Gastrocnemius medialis (tissue), 4 donors: ENCODE measurements at places on chromosomes 2 and 18.

DNA sequence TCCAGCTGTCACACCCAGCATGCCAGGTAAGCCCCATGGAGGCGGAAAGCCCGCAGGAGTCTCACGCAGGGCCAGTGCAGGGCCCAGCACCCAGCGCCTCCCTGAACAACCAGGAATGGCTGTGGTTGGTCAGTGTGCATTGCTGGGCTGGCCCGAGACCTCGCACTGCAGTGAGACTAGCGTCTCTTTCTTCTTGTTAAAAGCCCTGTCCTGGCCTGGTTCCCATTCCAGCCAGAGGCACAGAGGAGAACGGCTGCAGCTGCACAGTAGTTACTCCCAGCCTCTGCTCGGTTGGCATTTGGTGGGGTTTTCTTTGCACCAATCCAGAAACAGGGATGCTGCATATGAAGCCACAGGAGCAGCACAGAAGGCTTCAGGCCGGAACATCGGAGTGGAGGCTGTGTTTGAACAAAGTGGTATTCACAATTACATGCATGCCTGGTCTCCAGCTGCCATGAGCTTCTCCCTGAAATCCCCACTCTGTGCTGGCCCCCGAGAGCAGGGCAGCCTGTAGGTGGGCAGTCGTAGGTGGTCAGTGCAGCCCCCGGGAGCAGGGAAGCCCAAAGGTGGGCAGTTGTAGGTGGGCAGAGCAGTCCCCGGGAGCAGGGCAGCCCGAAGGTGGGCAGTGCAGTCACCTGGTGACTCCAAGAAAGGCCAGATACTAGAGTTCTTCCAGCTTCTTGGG lies 163.7 kb upstream of the PXDN start:
- no peaks in the 10 kb centered on the region for H3K27me3 ChIP-seq
- H3K27ac ChIP-seq = no peak overlapping the region
- H3K4me3 ChIP-seq = no peak overlapping the region
- no peak for DNase-seq

- DNase-seq = no peak
- H3K4me3 ChIP-seq = no peak overlapping the region
- no peak overlapping the region for H3K27ac ChIP-seq
Measured at GRCh38 chr18:2882201-2882600, 35.4 kb downstream of the EMILIN2 start.

DNA sequence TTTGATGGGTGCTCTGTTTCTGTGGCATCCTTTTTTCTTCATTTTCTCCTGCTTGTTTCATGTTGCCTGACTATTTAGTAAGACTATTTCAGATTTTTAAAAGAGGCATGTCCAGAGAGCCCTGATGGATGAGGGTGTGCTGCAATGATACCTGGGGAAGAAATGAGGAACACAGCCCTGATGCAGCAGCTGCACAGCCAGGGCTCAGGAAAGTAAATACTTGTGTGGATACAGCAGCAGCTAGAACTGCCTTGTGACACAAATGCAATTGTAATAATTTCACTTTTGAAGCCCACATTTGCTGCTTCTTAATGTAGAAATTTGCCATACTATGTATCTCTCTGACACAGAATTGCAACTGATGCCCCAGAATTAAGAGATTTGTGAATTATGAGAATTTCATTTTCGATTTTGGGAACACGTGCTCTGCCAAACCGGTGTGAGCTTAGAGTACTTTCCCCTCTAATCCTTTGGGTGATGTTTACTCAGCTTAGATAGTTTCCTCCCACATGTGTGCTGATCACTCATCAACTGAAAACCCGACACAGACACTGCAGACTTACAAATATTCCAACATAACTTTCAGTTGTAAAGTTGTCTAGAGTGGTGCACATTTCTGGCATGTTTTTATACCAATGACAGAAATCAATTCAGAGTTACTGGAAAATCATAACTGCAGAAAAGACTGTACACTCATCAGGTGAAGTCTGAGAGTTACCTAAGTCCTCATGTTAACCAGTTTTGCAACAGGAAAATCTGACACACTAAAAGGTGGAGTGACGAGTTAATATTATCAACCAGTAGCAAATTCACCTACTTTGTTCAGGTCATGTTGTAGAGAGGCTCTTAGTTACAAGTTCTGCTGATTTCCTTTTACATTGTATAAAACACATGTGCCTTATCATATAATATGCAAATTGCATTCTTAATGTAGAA lies 383.4 kb downstream of the CBLN2 start:
- no peak for DNase-seq
- no peaks in the 10 kb centered on the region for H3K4me1 ChIP-seq
- no peaks in the 10 kb centered on the region for H3K36me3 ChIP-seq
- H3K27me3 ChIP-seq = no peaks in the 10 kb centered on the region
- H3K4me3 ChIP-seq = no peak overlapping the region

- no peak overlapping the region for H3K27ac ChIP-seq
- H3K4me3 ChIP-seq = no peak overlapping the region
- no peaks in the 10 kb centered on the region for H3K27me3 ChIP-seq
- no peaks in the 10 kb centered on the region for H3K4me1 ChIP-seq
- no peaks in the 10 kb centered on the region for H3K36me3 ChIP-seq
- peak; percentile 22 for DNase-seq
Measured at GRCh38 chr2:217527590-217528202, 475.1 kb downstream of the TNS1 start.

DNA sequence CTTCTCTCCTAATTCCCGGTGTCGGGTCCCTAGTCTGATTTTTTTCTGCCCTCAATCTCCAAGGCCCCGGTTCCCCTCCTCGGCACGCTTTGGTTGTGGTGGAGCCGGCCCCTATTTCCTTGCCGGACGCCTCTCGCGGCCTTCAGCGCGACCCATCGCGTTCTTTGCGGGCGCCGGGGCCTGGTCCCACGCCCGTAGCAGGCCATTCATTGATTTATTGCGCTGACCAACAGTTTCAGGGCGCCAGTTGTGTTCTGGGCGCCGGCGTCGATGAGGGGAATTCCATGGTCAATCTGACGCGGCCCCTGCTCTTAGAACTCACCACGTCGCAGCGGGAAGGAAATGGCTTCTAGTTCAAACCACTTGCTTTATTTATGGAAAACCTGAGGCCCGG lies 396 bp downstream of the CNOT9 start:
- H3K27ac ChIP-seq = peak overlapping the region; percentile 96
- H3K4me3 ChIP-seq = peak overlapping the region; percentile 77
- DNase-seq = peak; percentile 12
- H3K36me3 ChIP-seq = peaks cover 6% of the 10 kb centered on the region
- H3K4me1 ChIP-seq = peaks cover 50% of the 10 kb centered on the region
- no peaks in the 10 kb centered on the region for H3K27me3 ChIP-seq

GRCh38 chr2:184598002-184598315 lies 370 bp upstream of the ZNF804A start:
- peak overlapping the region; percentile 55 for H3K4me3 ChIP-seq
- peaks cover 6% of the 10 kb centered on the region for H3K4me1 ChIP-seq
- H3K36me3 ChIP-seq = no peaks in the 10 kb centered on the region

DNA sequence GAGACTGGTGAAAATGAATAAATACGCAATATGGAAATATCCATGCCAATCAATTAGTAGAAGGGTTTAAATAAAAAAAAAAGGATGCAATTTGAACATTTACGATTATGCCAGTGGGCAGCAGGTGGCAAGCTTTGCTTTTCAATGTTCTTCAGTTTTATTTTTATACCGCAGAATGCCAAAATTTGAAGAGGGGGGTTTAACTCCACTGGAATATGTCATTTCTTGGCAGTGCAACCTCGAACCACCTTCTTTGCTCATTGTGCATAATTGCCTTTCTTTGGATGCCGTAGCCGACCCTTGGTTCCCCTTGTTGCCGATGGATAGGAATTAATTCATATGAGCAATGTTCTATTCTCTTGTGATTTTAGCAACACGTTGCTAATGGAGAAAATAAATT lies 88.0 kb downstream of the LTBP1 start:
- no peaks in the 10 kb centered on the region for H3K27me3 ChIP-seq
- H3K27ac ChIP-seq = no peak overlapping the region
- H3K4me1 ChIP-seq = peaks cover 2% of the 10 kb centered on the region

GRCh38 chr18:9469685-9470084 lies 5.6 kb upstream of the RALBP1 start:
- H3K4me1 ChIP-seq = no peaks in the 10 kb centered on the region
- no peaks in the 10 kb centered on the region for H3K36me3 ChIP-seq
- H3K27ac ChIP-seq = no peak overlapping the region
- no peak overlapping the region for H3K4me3 ChIP-seq

DNA sequence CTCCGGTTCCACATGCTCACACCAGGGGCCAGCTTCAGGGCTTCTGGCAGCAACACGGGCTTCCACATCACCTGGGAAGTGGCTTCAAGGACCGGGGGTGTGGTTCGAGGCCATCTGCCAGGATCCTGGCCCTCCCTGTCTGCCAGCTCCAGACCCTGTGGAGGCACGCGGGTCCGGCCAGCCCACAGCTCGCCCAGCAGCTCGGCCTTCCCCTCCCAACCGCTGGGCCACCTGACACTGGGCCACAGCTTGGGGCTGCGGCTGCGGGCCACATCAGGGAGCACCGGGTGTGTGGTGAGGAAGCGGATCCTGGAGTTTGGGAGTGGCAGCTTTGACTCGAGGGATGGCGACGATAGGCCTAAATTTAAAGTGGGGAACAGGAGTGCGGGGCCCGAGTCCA lies 7.0 kb downstream of the C2orf81 start:
- no peaks in the 10 kb centered on the region for H3K36me3 ChIP-seq
- peak overlapping the region; percentile 57 for H3K27ac ChIP-seq
- H3K4me3 ChIP-seq = peak overlapping the region; percentile 70
- H3K27me3 ChIP-seq = peaks cover 19% of the 10 kb centered on the region
- H3K4me1 ChIP-seq = peaks cover 14% of the 10 kb centered on the region

- H3K4me1 ChIP-seq = no peaks in the 10 kb centered on the region
- no peaks in the 10 kb centered on the region for H3K27me3 ChIP-seq
- no peak overlapping the region for H3K4me3 ChIP-seq
- no peak for DNase-seq
- H3K27ac ChIP-seq = no peak overlapping the region
- no peaks in the 10 kb centered on the region for H3K36me3 ChIP-seq
Measured at GRCh38 chr18:63773551-63773950, 1.7 kb upstream of the SERPINB7 start.

DNA sequence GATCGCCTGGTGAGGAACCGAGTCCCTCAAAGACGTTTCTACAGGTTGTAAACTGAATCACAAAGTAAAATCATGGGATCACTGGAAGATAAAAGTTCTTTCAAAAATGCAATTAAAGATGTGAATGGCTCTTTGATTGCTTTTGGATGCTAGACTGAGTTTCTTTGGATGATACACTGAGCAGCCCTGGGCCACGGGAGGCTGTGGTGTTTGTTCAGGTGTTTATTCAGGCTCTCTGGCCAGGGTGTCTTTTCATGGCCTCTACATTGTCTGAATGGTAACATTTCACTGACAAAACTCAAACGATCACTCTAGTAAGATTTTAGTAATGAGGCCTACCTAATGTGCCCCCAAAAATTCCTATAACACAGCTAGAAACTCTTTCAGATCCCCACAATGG lies 48.4 kb upstream of the SPATS2L start:
- no peaks in the 10 kb centered on the region for H3K4me1 ChIP-seq
- H3K36me3 ChIP-seq = no peaks in the 10 kb centered on the region

DNA sequence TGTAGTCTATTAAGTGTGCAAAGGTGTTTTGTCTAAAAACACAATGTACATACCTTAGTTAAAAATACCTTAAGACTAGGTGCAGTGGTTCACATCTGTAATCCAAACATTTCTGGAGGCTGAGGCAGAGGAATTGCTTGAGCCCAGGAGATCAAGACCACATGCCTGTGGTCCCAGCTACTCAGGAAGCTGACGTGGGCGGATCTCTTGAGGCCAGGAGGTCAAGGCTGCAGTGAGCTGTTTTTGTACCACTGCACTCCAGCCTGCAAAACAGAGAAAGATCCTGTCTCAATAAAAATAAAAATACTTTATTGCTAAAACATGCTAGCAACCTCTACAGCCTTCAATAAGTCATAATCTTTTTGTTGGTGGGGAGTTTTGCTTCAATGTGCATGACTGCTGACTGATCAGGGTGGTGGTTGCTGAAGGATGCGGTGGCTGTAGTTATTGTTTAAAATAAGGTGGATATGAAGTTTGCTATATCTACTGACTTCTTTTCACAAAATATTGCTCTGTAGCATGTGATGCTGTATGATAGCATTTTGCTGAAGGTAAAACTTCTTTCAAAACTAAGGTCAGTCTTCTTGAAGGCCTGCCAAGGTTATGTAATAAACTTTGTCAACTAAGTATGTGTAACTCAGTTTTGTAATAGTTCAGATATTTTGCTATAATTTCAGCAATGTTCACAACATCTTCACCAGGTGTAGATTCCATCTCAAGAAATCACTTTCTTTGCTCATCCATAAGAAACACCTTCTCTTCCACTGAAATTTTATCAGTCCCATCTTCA lies 1238.0 kb upstream of the NRXN1 start:
- H3K27ac ChIP-seq = no peak overlapping the region
- no peaks in the 10 kb centered on the region for H3K36me3 ChIP-seq
- H3K4me3 ChIP-seq = no peak overlapping the region
- DNase-seq = no peak
- H3K4me1 ChIP-seq = no peaks in the 10 kb centered on the region

- H3K4me1 ChIP-seq = no peaks in the 10 kb centered on the region
- no peak for DNase-seq
- H3K27ac ChIP-seq = no peak overlapping the region
- H3K36me3 ChIP-seq = no peaks in the 10 kb centered on the region
- no peaks in the 10 kb centered on the region for H3K27me3 ChIP-seq
- no peak overlapping the region for H3K4me3 ChIP-seq
Measured at GRCh38 chr2:184402381-184402780, 195.9 kb upstream of the ZNF804A start.

DNA sequence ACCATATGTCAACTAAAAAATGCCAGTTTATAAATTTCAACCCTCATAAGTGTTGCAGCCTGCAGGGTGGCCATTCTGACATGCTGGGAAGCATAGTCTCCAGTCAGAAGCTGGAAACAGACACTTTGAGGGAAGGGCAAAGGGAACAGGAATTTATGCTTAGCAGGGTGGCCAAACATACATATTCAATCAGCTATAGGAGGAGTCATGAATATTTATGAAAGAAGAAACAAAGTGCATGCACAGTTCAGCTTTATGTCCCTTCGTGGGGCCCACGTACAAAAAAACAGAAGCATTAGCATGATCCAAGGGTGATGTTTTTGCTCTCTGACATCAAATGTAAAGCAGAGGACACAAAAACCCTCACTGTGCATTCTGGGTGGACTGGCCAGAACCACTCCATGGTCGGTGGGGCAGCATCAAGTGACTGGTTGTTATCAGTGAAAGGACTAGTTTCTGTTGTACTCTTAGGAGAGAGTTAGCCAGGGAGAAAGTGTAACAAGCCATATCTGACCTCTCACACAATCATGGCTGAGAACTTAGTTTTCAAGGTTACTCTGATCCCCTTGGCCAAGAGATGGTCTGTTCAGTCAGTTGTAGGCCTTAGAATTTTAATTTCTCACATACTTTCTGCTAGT lies 9.9 kb upstream of the PDE11A start:
- no peaks in the 10 kb centered on the region for H3K4me1 ChIP-seq
- H3K27ac ChIP-seq = no peak overlapping the region
- no peaks in the 10 kb centered on the region for H3K36me3 ChIP-seq
- H3K27me3 ChIP-seq = no peaks in the 10 kb centered on the region

GRCh38 chr2:200624658-200625057 lies 38.8 kb downstream of the AOX1 start:
- H3K4me1 ChIP-seq = no peaks in the 10 kb centered on the region
- H3K4me3 ChIP-seq = no peak overlapping the region
- no peak for DNase-seq
- no peak overlapping the region for H3K27ac ChIP-seq
- no peaks in the 10 kb centered on the region for H3K27me3 ChIP-seq
- H3K36me3 ChIP-seq = no peaks in the 10 kb centered on the region

GRCh38 chr2:84694088-84694622 lies 177.9 kb downstream of the DNAH6 start:
- DNase-seq = no peak
- H3K4me3 ChIP-seq = no peak overlapping the region
- H3K36me3 ChIP-seq = no peaks in the 10 kb centered on the region
- H3K4me1 ChIP-seq = no peaks in the 10 kb centered on the region
- H3K27me3 ChIP-seq = no peaks in the 10 kb centered on the region
- H3K27ac ChIP-seq = no peak overlapping the region
